ENCODE measurements at places on chromosomes 16 and 17. TPM values are rescaled to one million over a fixed set of nuclear protein-coding genes. Genes with fewer than 3 reads are reported as not detected.

The PRR11 gene
- total RNA-seq = 5.8 TPM

- DNase-seq = no peak
These were observed 16.4 kb upstream of the ALOX15B start for GRCh38 chr17:8022360-8023003.

The CACNA1H gene
- total RNA-seq = 5.3 TPM

The PRKAR1A gene
- 195 TPM for total RNA-seq

The LRRC36 gene
- not detected for total RNA-seq

The CEP295NL gene
- 1.4 TPM for total RNA-seq

The PITPNM3 gene
- 19.6 TPM for total RNA-seq

DNA sequence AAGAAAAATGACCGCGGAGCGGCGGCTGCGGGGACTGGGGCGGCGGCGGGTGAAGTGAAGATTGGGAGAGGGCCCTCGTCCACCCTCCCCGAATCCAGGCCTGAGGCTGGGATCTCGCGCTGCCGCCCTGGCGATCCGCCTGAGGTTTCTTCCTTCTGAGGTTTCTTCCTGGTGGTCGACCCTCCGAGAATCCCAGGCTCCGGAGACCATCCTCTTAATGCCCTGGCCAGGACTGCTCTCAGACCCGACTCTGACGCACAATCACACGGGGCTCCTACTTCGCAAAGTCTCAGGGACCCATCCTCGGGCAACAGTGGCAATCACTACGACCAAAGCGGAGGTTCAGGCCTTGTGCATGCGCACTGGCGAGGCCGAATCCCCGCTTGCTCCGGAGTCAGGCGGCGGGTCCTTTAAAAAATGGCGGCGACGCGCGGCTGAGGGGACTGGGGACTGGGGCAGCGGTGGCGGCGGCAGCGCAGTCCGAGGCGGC is 18.0 kb upstream of the KCNJ18 start:
- DNase-seq = no peak

GRCh38 chr17:2338315-2338657 is 985 bp downstream of the SGSM2 start:
- no peak for DNase-seq

The PRSS22 gene
- total RNA-seq = 84.8 TPM

DNA sequence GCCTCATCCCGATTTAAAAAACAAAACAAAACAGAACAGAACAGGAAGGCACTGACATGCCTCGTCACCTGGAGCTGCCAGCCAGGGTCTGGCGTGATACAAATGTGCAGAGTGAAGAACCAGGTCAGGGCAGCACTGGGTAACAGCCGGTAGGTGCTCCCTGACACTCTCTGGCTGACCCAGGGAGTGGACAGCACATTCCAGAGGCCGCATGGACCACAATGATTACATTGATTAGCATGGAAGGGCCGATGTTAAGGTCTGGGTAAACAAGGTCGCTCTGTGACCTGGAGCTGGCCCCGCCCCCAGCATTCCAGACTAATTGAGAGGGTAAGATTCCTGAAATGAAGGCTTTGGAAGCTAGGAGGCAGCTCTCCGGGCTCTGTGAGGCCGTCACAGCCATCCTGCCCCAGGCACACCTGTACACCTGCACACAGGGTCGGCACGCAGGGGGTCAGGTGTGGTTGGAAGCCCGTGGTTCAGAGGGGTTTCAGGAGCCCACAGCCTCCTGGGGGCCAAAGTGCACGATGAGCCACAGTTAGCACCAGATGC is 21.4 kb downstream of the PIEZO1 start:
- DNase-seq = no peak

GRCh38 chr16:52515068-52515671 is 31.8 kb downstream of the TOX3 start:
- no peak for DNase-seq

GRCh38 chr16:8511464-8511863 is 78.8 kb downstream of the TMEM114 start:
- DNase-seq = no peak

- no peak for DNase-seq
These were observed 76.3 kb upstream of the ZNF469 start for GRCh38 chr16:88306411-88306810.

All from esophagus squamous epithelium (tissue), 5 donors.